ENCODE measurements at places on chromosomes 1 and 21.

DNA sequence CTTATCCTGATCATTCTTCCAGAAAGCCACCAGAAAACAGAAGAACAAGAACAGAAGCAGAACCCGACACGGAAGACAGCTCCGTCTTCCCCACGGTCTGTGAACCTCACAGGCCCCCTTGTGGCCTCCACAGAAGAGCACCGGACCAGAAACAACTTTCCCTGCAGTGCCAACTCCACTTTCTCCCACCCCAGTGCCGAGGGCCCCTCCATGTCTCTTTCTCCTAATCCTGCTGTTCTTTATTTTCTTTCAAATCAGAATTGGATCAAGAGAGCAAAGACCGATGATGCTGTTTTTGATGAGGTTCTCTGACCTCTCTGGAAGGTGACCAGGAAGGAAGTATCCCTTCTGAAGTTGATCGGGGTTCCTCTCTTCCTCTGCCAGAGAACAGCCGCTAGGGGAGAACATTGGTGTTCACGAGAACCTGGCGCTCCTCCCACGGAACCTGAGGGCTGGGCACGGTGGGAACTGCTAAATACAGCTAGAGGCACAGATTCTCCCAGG is 58.9 kb upstream of the CTTNBP2NL start:
- no peak for DNase-seq

DNA sequence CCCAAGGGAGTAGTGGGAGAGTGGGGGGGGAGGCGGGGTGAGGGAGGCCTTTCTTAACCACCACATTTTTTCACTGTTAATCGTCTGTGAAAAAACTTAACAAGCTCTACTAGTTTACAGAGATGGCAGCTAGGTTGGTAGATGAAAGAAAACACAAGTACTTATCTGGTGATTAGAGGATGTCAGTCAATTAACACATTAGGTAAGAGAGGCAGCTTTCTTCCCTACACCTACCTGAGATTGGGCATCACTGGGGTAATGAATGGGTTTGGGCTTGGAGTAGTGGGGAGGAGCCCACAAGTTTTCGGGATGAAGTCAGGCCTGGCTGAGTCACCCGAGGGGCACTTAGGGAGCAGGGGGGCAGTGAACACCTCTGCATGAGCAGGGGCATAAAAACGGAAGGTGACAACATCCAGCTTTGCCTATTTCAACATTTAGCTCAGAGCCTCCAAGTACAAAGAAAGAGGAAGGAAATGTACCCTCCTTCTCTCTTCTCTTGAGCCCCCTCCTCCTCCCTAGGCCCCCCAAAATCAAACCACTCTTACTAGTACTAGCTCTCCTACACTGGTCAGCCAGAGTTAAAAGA is 2.5 kb downstream of the LBR start:
- DNase-seq = no peak

DNA sequence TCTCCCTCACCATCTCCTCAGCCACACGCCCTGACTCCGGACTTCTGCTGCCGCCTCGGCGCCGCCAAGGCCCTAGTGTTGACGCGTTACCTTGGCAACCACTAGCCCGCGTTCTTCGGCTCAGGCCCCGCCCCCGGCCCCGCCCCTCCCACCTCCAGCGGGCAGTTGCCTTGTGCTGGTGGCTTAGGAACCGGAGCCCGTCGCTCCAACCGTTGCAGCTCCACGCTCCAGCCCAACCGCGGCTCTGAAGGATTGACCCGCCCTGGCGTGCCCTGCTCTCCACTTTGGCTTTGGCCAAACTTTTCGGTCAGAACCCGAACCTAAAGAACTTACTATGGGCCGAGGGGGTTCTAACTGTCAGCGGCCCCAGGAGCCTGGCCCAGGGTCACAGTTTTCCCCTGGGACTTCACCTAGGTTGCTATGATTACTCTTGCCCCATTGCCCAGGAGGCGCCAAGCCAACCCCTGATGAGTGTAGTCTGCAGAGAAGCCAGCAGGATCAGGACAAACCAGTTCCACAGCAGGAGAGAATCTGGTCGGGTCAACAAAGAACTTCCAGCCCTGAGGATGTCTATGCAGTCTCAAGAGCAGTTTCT is at the start of gene CFAP45:
TSS of gene CFAP45 (minus strand) at position 80 of the 595 bp plus-strand sequence. CDS start at position 13, 67 bp downstream.
- no peak for DNase-seq

GRCh38 chr1:150696590-150696989 is 364 bp downstream of the GOLPH3L start:
- no peak for DNase-seq

DNA sequence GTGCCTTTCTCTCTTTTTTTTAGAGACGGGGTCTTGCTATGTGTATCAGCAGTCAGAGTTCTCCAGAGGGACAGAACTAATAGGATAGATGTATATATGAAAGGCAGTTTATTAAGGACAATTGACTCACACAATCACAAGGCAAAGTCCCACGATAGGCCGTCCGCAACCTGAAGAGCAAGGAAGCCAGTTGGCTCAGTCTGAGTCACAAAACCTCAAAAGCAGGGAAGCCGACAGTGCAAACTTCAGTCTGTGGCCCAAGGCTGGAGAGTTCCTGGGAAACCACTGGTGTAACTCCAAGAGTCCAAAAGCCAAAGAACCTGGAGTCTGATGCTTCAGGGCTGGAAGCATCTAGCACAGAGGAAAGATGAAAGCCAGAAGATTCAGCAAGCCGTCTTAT is 16.3 kb upstream of the H3-3A start:
- no peak for DNase-seq

DNA sequence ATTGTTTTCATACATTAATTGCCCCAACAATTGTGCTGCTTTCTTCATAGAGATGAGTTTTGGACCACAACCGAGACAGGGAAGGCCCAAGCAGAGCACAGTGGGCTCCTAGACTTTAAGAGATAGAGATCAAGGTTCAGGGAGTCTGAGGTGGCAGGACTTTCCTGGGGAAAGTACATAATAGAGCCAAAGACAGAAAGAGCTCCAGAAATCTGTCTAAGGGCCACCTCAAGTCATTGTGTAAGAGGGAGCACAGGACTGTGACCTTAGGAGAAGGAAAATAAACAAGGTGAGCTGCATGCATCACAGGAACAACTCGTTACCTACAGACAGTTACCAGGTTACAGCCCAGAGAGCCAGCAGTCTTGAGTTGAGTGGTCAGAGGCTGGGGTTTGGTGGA is 41.3 kb upstream of the CR2 start:
- DNase-seq = no peak

GRCh38 chr1:160739098-160739511 is at the start of gene SLAMF7:
Gene SLAMF7, plus strand, starts transcription at chr1:160739247. Its CDS starts 55 bp downstream, at chr1:160739302.
- DNase-seq = peak; percentile 32

DNA sequence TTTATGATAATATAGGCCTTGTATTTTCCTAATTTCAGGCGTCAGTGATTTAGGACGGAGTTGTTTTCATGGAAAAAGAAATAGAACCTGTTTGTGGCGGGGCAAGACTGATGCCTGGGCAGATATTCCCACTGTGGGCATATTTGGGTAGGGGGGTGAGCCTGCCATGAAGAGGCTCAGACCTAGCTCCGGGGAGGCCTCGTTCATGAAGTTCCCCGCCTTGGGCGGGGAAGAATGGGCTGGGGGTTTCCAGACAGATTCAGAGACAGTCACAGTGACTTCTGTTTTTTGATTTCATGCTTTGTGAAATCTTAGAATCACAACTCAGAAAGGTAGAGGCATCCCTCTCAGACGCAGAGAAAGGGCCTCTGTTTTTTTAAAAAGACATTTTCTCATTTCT is 36.1 kb downstream of the RUNX3 start:
- DNase-seq = no peak

GRCh38 chr1:203274603-203275381 is 30.5 kb upstream of the BTG2 start:
- no peak for DNase-seq

GRCh38 chr1:21254335-21254951 is 35.8 kb downstream of the ECE1 start:
- DNase-seq = no peak

DNA sequence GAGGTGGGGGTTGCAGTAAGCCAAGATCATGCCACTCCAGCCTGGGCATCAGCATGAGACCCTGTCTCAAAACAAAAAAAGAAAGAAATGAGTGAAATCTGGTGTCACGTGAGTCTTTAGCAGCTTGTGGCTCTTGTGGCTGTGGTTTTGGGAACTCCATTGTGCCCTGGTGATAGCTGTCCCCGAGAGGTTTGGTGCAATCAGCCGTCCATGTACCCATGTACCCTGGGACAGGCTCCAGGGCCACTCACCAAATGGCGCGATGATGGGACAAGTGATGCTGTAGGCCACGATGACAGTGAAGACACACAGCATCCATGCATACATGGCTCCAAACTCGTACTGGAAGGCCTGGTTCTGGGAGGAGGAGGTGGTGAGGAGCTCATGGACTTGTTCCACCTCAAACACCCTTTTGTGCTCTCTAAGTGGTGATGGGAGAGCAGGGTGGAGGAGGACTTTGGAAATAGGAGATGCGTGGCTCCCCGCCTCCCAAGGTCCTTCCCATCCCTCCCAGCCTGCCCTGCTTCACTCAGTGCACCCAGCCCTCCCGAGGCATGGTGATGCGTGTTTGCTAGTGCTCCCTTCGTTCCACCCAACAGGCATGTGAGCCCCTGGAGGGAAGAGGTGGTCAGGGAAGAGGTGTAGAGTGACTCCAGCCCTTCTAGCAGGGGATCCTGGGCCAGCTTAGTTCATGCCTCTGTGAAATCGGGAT is 29.6 kb downstream of the TMEM63A start:
- no peak for DNase-seq

DNA sequence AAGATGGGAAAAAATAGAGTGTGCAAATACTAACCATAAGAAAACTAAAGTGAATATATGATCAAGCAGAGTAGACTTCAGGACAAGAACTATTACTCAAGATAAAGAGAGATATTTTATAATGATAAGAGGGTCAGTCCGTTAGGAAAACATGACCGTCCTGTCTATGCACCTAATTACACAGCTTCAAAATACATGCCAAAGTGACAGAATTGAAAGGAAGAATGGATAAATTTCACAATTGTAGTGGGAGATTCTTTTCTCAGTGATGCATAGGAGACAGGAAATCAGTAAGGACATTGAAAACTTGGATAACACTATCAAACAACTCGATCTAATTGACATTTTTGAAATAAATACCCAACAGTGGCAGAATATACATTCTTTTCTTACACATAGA is 489.0 kb downstream of the CAMTA1 start:
- DNase-seq = no peak

GRCh38 chr1:28243685-28244311 is 7.9 kb downstream of the ATP5IF1 start:
- no peak for DNase-seq

GRCh38 chr21:36966066-36966820 is at the start of gene HLCS:
Gene HLCS, minus strand, starts transcription at chr21:36966669. Its CDS starts 31 bp downstream, at chr21:36966638.
- DNase-seq = peak; percentile 77

DNA sequence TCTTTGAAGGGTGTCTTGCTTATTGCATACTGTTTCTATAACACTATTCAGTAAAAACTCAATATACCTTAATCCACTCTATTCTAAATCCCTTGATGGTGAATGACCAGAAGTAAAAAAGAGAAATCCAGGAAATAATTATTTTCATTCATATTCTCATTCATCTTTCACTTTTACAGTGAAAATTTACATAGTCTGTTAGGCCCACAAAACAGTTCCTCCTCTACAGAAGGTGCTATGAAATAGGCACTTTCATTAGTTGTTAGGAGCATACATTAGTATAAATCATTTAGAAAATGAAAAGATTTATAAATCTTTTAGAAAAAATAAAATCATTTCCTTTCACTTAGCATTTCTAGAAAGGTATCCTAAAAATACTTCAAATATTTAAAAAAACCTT is 115.1 kb downstream of the LHX4 start:
- DNase-seq = no peak

DNA sequence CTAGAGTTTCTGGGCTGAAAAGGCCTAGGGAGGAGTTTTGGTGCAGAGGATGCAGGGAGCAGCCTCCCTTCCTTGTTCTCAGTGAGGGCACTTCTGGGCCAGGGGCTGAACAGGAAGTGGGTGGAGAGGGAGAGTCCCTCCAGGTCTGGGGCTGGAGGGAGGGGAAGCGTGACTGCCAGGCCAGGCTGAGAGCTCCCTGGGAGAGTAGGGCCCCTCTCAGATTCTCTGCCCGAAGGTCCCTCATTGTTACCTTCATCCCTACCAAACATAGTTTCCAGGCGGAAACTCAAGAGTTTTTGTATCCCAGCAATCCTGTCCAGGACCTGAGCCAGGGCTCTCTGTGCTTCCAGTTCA is 36.8 kb downstream of the CITED4 start:
- no peak for DNase-seq

GRCh38 chr1:49016030-49016977 is 239.6 kb upstream of the BEND5 start:
- DNase-seq = no peak

DNA sequence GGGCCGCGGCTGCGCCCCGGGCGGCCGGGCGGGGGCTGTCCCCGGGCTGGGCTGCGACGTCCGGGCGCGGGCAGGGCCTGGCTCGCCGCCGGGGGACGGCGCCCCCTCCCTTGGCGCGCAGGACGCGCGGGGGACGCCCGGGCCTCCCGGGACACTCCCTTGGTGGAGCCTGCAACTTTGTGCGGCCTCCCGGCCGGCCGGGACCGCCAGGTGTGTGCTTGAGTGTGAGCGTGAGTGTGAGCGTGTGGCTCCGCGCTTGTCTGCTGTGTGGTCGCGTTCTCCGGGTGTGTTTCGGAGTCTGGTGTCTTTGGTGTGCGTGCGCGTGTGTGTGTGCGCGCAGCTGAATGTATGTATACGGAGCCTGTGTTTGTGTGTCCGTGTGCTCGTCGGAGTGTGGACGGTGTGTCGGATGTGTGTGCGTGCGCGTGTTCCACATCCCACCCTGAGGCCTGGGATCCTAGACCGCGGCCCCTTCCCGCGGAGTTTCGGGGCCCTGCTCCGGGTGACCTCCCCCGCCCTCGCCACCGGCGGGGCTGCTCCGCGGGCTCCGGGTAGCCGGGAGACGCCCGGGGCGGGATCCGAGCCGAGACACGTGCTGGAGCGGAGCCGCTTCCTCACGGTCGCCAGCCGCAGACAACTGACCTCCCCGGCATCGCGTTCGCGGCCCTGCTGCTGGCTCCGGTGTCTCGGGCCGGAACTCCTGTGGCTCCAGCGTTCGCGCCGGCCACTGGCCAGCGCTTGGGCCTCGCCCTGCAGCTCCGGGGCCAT is 1.7 kb downstream of the PTPRU start:
- peak; percentile 25 for DNase-seq

DNA sequence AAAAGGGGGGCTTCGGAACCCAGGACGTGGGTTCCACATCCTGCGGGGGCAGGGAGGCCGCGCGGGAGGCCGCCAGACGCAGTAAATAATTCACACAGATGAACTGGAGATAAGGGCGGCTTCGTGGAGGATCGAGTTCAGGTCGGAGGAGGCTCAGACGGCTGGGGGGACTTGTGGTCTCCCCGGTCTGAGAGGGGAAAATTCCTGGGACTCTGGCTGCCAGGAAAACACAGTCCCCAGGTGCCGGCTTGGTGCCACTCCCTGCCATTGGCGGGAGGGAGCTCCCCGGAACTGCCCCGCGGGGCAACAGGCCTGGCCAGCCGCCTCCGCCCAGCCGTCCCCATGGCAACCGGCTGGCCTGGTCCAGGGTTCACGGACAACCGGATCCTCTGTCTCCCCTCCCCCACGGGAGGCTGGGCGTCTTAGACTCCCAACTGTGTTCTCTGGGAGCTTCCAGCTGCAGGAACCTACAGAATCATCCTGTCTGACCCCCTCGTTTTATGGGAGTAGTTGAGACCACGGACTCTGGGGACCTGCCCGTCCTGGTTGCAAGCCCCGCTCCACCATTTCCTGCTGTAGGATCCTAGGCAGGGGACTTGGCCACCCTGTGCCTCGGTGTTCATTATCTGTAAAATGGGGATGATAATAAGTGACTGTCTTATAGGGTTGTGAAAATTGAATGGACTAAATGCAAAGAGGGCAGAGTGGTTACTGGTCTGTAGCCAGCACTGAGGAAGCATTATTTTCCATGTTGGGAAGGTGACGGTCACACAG is 9.6 kb downstream of the CAMK2N1 start:
- no peak for DNase-seq
